NK-92 treated with Interleukin-12 subunit alpha and Interleukin-12 subunit beta, amount 100 ng/mL, for 24 hours (cell line): ENCODE measurements at places on chromosomes 1 and 21.

DNA sequence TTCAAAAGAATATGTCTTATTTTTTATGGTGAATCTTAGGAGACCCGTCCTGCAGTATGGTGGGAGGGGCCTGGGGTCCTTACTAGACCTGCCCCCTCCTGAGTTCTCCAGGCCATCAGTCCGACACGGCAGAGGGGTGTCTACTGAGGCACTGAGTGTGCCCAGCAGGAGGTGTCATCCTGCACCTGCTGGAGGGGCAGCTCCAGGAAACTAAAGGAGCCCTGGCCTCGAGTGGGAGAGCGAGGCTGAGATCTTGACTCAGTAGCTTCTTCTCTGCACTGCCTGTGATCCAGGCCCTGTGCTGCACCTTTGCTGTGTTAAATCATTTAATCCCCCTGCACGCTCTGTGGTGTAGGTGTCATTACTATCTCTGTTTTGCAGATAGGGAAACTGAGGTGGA lies 587.7 kb downstream of the PTPRU start:
- DNase-seq: no peak

- no peak for DNase-seq
Observed at GRCh38 chr1:72938408-72938807, 656.1 kb upstream of the NEGR1 start.

DNA sequence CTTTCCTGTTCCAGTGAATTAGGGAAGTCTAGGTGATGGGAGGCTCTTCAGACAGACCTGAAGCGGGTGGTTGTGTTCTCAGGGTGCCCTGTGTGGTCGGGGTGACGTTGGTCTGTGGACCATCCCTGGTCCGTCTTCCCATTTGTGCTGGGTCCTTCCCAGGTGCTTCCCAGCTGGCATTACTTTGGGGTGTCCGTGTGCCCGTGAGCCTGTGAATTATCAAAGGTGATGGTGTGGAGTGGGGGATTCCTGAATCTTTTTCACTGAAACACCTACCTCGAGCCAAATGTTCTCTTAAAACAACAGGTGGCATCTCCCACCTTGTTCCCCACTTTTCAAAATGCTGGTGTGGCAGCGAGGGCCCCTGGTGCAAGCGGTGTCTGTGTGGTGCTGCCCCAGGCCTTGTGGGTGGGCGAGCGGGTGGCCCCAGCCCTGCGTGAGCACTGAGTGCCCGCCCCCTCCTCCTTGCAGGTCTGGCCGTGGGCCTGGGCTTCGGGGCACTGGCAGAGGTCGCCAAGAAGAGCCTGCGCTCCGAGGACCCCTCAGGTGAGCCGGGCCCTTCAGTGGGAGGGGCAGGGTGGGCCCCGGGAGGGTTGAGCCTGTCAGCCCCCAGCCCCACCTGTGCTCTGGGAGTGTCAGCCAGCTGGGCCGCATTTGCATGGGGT lies 37.0 kb downstream of the COQ8A start:
- DNase-seq: no peak

DNA sequence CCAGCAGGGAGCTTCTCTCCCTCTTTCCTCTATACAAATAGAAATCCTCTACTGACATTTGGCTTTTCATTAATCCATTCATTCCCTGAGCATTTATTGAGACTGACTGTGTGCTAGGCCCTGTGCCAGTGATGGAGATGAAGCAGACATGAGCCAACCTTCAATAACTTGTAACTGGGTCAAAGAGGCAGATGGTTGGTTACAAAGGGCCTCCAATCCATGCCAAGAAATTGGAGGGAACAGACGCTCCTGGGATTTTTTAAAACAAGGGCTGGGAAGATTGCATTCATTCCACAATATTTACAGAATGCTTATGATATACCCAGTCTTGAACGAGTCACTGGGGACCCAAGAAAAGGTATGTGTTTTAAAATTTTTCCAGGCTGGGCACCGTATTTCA lies 6.2 kb downstream of the HPCAL4 start:
- DNase-seq: no peak

DNA sequence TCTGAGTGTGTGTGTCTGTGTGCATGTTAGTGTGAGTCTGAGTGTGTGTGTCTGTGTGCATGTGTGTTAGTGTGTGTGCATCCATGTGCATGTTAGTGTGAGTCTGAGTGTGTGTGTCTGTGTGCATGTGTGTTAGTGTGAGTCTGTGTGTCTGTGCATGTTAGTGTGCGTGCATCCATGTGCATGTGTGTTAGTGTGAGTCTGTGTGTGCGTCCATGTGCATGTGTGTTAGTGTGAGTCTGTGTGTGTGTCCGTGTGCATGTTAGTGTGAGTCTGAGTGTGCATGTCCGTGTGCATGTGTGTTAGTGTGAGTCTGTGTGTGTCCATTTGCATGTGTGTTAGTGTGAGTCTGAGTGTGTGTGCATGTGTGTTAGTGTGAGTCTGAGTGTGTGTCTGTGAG lies 76.6 kb upstream of the ACTRT2 start:
- no peak for DNase-seq

DNA sequence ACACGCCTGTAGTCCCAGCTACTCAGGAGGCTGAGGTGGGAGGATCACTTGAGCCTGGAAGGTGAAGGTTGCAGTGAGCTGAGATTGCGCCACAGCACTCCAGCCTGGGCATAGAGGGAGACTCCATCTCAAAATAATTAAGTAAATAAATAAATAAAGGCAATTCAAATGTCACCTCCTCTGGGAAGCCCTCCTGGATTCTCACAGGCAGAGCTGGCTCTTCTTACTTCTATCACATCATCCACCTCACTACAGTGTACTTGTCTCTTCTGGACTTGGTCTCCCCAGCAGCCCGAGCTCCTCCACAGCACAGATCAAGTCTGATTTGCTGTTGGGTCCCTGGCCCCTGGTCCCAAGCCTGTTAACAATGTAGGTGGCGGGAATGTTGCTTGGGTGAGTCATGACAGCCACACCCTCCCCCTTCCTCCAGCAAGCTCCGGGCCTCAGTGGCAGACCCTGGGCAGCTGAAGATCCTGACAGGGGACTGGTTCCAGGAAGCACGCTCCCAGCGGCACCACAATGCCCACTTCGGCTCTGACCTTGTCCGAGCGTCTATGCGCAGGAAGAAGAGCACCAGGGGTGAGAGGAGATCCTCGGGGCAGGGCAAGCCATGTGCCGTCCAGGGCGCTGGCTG lies 5.3 kb downstream of the SYTL1 start:
- no peak for DNase-seq

- no peak for DNase-seq
Observed at GRCh38 chr1:1597275-1597930, 2.5 kb downstream of the FNDC10 start.

DNA sequence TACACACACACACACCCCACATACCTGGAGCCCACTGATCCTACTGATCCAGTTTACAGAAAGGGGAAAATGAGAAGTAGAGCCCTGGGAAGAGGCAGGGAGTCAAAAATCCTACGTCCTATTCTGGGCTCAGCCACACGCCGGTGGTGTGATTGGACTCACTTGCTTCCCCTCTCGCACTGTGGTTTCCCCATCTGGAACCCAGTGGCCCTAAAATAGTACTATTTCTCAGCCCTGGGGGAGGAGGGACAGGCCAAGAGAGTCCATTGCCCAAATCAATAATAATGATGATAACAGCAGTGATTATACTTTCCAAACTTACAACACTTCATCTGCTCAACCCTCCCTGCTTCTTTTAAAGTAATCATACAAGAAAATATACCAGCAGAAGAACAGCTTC lies 2.9 kb upstream of the PIGR start:
- no peak for DNase-seq
